ENCODE measurements at places on chromosomes 6 and 20.

DNA sequence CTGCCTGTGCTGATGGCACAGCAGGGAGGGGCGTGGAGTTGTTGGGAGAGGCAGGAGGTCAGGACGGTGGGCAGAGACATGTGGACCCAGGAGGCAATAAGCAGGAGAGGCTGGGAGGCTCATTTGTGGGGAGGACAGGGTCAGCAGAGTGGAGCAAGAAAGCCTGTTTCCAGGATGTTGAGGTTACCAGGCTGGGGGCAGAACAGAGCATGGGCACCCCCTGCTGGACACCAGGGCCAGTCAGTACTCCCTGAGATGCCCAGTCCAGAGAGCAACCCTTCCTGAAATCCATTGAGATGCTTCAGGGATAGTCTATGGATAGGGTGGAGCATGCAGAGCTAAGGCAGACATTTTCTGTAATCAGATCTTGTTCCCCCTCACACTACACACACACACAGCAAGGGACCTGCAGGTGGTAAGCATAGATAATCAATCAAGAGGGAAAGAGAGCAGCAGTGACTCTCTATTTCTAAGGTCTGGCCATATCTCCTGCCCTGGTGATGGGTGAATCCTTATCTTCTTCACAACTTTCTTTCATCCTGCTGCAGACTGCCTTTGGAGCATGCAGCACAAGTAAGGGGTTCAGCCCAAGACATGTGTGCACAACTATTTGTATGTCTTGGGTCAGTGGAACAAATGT, 41.7 kb downstream of the MOCS1 start:
- no peak for DNase-seq

- DNase-seq, result no peak
Measured at GRCh38 chr20:46642969-46643343, 8.3 kb downstream of the SLC13A3 start.

GRCh38 chr6:7827142-7827541, 83.4 kb downstream of the TXNDC5 start:
- DNase-seq, result no peak

GRCh38 chr6:106804346-106805335, 169.9 kb downstream of the CD24 start:
- no peak for DNase-seq

GRCh38 chr20:32902456-32903420, 44.0 kb downstream of the EFCAB8 start:
- DNase-seq, result peak; percentile 70

- no peak for DNase-seq
Measured at GRCh38 chr6:84772428-84773132, 8.2 kb upstream of the TBX18 start.

DNA sequence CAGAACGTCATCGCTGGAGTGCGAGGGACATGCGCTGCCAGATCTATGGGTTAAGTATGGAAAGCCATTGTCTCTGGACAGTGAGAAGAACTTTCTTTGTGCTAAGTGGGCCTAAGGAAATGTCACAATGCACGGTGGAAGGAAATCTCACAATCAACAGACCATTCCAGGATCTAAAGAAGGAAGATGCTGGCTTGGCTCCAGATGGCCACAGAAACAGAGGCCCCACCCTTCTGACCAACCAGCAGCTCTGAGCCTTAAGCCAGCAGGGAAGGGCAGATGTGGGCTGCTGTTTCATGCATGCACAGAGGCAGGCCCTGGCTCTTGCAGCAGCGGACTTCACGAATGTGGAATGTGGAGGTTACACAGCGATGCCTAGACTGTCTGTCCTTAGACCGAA, 156.3 kb downstream of the SOBP start:
- DNase-seq, result no peak

- DNase-seq, result no peak
Measured at GRCh38 chr6:133595111-133595761, 293.7 kb upstream of the TCF21 start.

DNA sequence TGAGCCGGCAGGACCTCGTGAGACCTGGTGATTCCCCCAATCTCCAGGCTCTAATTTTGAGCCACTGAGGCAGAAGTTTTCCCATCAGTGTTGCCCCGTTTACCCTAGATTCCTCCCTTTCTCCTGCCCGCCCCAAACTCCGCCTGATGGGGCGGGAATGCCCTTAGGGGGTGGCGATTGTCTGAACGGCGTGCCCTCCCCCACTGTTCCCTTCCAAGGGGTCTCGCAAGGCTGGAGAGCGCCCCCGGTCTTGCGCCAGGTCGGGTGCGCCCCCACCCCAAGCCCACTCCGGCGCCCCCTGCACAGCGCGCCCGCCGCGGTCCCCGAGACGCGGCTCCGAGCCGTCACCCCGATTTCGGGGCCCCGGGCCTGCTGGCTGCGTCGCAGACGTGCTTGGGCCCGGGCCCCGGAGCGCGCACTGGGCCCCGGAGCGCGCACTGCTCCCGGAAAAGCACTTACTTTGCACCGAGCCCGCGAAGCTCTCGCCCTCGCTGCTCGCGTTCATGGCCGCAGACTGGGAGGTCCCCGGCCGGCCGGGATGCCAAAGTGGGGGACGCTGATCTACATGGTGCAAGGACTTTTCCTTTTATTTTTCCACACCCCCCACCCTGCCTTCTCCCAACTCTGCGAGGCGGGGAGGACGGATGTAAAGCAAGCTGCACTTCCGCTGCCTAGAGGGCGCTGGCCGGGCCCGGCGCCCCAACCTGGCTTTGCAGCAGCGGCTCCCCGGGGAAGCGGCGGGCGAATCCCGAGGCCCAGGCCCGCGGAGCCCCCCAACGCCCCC, at the start of gene ZFP64:
TSS of gene ZFP64 (minus strand) at position 648 of the 784 bp plus-strand sequence. CDS start at position 505, 143 bp downstream.
- peak; percentile 65 for DNase-seq

GRCh38 chr6:36419310-36419709, 23.3 kb downstream of the PXT1 start:
- no peak for DNase-seq

DNA sequence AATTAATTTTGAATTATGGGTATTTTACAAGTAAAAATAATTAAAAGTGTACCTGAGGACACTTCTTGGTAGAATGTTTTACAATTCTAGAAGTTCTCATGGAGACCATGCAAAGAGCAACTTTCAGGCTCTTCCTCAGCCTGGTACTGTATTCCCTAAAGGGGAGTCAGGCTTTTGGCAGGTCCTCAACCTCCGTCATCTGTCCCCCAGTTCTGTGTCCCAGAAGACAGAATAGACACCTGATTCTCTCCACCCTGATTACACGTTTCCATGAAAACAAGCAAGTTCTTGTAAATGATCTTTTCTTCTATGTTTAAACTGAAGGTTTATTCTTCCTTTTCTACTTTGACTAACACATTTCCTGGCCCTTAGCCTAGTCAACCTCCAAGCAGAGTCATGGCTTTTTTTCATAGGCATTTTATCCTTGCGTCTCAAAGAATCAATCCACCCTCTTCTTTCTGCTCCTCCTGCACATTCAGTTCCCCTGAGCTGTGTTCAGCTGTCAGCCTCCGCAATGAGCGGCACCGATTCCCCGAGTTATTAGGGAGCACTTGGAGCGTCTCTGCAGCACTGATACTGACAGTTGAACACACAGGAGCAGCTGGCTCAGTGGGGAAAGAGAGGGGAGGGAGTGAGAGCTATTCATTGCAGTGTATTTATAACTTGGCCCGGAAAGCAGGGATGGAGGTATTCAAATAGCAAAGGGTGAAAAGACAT, 1082.4 kb upstream of the MAP3K7 start:
- DNase-seq, result no peak
